ENCODE measurements at places on chromosomes 4 and X.

GRCh38 chr4:57162499-57163019 is 52.4 kb upstream of the IGFBP7 start:
- DNase-seq: no peak

- no peak for DNase-seq
Measured at GRCh38 chr4:8850830-8851188, 20.8 kb downstream of the HMX1 start.

- no peak for DNase-seq
Measured at GRCh38 chr4:3318561-3319021, 25.8 kb downstream of the RGS12 start.

DNA sequence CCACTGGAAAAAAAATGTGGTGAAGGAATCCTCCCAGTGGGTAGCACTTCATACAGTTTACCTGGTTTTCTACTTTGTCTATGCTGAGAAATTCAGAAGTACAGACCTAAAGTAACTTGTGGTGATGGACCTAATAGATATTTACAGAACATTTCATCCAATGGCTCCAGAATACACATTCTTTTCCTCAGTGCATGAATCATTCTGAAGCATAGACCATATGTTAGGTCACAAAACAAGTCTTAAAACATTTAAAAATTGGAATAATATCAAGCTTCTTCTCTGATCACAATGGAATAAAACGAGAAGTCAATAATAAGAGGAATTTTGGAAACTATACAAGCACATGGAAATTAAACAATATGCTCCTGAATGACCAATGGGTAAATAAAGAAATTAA is 450.1 kb upstream of the INTU start:
- no peak for DNase-seq

DNA sequence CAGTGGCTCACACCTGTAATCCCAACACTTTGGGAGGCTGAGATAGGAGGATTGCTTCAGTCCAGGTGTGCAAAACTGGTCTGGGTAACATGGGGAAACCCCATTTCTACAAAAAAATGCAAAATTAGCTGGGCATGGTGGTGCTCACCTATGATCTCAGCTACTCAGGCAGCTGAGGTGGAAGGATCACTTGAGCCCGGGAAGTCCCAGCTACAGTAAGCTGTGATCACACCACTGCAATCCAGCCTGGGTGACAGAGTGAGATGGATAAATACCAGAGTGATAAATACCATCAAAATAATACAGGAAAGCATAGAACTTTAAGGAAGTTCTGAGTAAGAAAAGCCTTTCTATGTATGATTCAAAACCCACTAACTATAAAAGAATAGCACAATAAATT is 52.8 kb downstream of the LRBA start:
- DNase-seq: no peak

DNA sequence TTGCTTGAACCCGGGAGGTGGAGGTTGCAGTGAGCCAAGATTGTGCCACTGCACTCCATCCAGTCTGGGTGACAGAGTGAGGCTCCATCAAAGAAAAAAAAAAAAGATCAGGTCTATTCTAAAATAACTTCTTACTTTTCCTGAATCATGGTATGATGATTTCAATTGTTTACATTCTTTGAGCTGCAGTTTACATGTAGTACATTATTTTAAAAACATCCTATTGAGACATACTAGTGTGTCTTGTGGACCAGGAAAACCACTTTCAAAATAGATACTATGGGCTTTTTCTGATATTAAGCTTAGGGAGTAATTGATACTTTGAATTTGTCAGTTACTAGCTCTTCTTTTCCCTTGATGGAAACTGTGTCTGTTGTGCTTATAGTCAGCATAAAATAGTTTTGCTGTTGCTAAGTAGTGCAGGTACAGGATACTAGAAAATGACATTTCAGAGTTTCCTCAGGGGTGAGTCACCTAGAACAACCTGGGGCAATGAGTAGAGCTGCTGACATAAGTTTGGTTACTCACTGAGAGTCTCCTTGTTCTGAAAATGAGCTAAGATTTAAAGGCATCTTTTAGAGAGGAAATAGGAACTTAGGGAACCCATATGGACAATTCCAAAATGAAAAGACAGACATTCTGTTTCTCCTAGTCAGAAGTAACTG is 53.2 kb upstream of the C4orf54 start:
- DNase-seq: no peak

GRCh38 chr4:106192131-106192530 is 123.9 kb downstream of the TBCK start:
- DNase-seq: no peak

DNA sequence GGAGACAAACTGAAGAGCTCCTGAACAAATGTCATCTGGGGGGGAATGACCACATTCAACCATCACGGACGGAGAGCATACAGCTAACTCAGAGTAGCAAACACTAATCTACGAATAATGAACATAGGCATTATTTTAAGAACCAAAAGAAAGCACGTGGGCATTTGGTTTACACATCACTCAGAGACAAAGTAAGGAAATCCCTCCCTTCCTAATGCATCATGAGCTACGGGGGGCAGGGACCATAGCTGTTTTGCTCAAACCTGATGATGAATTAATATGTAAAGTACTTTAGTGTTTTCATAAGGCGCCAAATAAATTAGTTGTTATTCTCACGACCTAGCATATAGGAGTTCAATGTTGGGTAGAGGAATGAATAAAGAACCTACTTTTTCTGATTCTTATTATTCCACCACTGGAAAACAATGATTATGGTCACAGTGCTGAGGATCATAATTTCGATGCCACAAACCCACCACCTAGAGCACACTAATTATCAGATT is 11.7 kb upstream of the TMEM156 start:
- DNase-seq: peak; percentile 7

- no peak for DNase-seq
Measured at GRCh38 chr4:63296773-63297172, 1112.5 kb downstream of the TECRL start.

DNA sequence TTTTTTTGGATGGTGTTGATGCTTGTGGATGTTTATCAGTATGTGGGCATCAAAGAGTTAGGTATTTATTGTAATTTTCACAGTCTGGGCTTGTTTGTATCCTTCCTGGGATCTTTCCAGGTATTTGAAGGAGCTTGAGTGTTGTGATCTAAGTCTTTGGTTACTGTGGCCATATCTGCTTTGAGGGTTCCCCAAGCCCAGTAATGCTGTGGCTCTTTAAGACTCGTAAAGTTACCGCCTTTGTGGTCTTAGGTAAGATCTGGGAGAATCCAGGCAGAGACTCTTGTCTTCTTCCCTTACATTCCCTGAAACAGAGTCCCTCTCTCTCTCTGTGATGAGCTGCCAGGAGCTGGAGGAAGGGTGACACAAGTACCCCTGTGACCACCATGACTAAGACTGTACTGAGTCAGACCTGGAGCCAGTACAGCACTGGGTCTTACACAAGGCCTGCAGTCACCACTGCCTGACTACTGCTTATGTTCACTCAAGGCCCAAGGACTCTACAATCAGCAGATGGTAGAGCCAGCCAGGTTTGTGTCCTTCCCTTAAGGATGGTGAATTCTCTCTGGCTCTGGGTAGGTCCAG is 62.2 kb downstream of the FMR1NB start:
- no peak for DNase-seq

GRCh38 chr4:986879-987623 is at the start of gene IDUA:
TSS of gene IDUA (plus strand) at chr4:987044. CDS start at chr4:987085, 41 bp downstream.
- peak; percentile 86 for DNase-seq

- DNase-seq: no peak
Measured at GRCh38 chrX:24145303-24146186, 4.0 kb upstream of the ZFX start.

DNA sequence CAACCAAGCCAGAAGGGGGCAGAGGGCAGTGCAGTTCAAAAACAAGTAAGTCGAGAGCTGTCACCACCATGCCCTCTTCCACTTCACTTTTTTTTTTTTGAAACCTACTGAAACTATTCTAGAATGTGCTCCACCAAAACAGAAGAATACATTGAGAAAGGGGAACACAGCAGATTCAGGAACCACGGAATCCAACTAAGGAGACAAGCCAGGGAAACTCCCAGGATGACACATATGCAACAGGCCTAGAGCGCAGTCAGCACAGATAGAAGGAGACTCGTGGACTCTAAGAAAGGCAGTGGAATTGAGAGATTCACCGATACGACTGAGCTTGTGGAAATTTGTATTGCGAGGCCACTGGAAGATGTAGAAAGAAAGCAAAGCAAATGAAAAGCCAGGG is 66.1 kb downstream of the PHKA2 start:
- DNase-seq: no peak

GRCh38 chr4:17613761-17614415 is 553 bp upstream of the MED28 start:
- DNase-seq: no peak

DNA sequence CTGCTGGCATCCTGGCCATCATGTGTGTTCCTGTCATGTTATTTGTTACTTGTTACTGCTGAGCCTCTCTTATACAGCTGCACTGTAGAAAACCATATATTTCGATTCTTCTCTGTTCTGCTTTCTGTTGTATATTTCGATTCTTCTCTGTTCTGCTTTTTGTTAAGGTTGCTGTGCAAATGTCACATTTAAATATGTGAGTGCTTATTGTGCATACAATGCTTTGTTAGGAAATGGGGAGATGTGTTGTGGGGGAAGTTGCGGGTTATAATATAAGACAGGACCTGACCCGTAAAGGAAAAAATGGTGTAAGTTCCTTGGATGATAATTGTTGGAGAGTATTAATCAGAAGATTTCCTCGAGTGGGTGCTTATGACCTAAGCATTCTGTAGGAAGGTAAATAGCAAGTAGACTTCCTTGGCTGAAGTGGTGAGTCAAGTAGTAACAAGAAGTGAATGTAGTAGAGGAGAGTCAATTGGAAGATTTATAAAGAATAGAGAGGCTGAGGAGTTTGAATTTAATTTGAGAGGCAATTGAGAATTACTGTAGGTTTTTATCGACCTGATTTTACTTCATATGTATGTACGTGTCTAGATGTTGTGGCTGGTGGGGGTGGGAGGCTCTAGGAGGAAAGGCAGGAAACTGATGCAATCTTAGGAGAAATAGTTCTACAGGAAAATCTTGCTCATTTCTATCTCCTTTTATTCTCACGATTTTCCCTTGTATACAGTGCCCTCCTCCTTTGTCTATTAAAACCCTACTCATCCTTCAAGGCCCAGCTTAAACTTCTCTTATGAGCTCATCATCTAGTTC is 8.5 kb downstream of the OGT start:
- no peak for DNase-seq

- no peak for DNase-seq
Measured at GRCh38 chr4:90069151-90069550, 58.0 kb upstream of the CCSER1 start.

- no peak for DNase-seq
Measured at GRCh38 chr4:168218645-168219044, 99.9 kb downstream of the DDX60 start.

GRCh38 chrX:45849261-45849862 is 648.7 kb upstream of the DIPK2B start:
- peak; percentile 27 for DNase-seq
